ENCODE measurements at places on chromosomes 1 and 21. TPM values are rescaled to one million over a fixed set of nuclear protein-coding genes. Genes with fewer than 3 reads are reported as not detected.

Gene SLAMF9
- polyA plus RNA-seq, result 0.33 TPM

Gene CR1
- polyA plus RNA-seq, result 0.66 TPM

Gene TRIM58
- 2.1 TPM for polyA plus RNA-seq

Gene FCGR3B
- polyA plus RNA-seq, result 0.04 TPM

Gene CASZ1
- 16.2 TPM for polyA plus RNA-seq

Gene AKT3
- 14.0 TPM for polyA plus RNA-seq

Gene HEYL
- polyA plus RNA-seq, result 6.4 TPM

Gene PROK1
- polyA plus RNA-seq, result 0.13 TPM

Gene UBASH3A
- 0.73 TPM for polyA plus RNA-seq

Gene HES3
- not detected for polyA plus RNA-seq

Gene H6PD
- polyA plus RNA-seq, result 36.6 TPM

Gene BNIPL
- polyA plus RNA-seq, result 1.3 TPM

Gene ETV3L
- polyA plus RNA-seq, result not detected

Gene PCP4
- 20.5 TPM for polyA plus RNA-seq

Gene C1QTNF12
- 50.5 TPM for polyA plus RNA-seq

Gene CLDN17
- polyA plus RNA-seq, result not detected

Gene POU2F1
- polyA plus RNA-seq, result 8.9 TPM

Gene SLC45A3
- polyA plus RNA-seq, result 9.3 TPM

Gene ELAVL4
- 25.1 TPM for polyA plus RNA-seq

Gene CAMTA1
- 67.9 TPM for polyA plus RNA-seq

Measured in large intestine (tissue), 12 donors.